ENCODE measurements at places on chromosomes 12 and 14.

GRCh38 chr12:96729886-96730285, 177.2 kb upstream of the NEDD1 start:
- DNase-seq = no peak

GRCh38 chr12:7787574-7788293, 1.5 kb upstream of the NANOG start:
- no peak for DNase-seq

DNA sequence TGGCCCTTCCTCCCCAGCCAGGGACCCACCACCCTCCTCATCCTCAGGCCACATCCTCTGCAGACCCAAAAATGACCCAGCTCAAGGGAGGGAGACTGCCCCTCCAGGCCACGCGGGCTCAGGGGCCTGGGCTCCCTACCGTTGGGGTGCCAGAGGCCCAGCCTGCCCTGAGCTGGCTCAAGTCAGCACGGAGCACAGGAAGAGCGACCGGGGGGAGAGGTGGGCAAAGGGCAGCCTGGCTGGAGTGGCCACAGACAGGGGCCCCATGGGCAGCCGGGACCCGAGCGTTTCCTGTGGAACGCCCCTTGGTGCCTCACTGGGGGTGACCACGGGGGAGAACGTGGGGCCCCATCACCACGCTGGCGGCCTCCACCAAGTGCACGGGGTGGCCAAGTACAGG, 10.7 kb downstream of the JAG2 start:
- no peak for DNase-seq

GRCh38 chr12:5230156-5230555, 186.5 kb downstream of the KCNA5 start:
- DNase-seq = peak; percentile 82

GRCh38 chr14:23120541-23121251, 1.6 kb upstream of the CEBPE start:
- DNase-seq = peak; percentile 82

DNA sequence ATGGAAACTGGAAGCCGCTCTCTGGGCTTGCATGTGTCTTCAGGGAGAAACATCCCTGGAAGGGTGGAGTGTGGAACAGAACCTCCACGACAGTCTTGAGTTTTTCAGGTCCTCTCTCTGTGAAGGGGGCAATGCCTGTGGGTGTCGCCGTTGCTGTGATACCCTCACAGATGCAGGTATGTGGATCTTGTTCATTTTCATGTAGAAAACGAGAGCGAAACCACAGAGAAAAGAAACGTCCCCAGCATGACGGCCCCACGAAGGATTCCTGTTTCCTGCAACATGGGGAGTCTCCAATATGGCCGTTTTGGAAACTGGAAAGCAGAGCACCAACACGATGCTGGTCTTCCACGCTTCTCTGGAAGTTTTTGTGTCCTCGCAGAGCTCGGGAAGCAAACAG, 187.9 kb downstream of the ALG10 start:
- DNase-seq = no peak
